IMR-90 (cell line): ENCODE measurements at places on chromosomes 2 and 18. TPM values are rescaled to one million over a fixed set of nuclear protein-coding genes. Genes with fewer than 3 reads are reported as not detected.
A peak's percentile ranks its signal among the peaks of the same experiment; 100 is the strongest.

DNA sequence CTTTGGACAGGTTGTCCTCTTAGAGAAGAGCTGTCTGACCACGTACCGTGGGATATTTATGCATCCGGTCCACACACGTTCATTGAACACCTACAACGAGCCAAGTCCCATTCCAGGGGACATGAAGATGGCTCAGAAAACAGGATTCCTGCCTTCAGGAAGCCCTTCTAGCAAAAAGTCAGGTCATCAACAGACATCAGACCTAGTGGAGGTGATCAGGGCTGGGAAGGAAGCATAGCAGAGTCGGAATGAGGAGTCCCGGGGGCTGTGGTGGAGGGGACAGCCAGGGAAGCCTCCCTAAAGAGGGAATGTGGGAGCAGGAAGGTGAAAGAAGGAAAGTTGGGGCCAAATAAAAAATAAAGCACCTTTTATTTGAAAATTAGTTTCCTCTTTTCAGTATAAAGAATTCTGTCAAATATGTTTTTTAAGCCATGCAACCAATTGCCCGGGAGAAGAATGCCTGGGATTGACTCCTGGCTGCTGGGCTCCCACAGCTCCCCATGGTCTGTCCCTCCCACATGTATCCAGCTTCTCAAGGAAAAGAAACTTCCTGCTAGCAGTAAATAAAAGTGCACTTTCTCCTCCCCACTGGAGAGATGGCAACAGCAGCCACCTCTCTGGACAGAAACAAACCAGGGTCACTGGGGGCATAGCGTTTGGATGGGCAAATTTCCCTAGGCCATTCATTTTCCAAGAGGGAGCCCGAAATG is 144.8 kb downstream of the SMAD7 start:
- DNase-seq, result no peak

DNA sequence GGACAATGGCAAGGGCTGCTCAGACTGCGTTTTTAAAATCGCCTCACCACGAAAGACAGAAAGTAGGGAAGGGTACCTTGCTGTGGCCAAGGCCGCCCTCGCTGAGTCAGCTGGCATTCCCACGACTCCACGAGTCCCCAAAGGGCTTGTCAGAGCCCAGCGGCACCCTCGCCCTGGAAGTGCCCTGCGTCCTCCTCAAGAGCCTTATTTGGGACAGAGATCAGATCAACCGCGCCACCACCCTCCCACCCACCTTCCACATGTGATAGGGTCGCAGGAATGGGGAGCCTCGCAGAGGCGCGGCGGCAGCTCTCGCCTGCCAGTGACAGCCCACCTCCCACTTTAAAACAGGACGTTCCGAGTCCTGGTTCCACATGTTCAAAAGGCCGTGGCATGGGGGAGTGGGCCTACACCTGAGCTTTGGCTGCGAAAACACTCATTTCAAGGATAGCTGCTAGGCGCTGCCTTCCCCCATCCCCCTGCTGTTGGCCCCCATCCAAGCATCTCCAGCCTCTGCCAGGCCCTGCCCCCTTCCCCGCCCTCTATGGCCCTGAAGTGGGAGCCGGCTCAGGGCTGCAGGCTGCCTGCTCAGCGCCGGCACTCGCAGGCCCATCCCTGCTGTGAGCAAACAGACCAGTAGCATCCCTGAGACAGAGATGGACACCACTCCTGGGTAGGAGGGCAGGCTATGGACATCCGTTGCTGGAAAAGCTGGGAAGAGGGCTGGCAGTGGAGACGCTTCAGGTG is 38.1 kb upstream of the ARHGEF4 start:
- DNase-seq, result no peak

- peak; percentile 17 for DNase-seq
These were observed 686.9 kb upstream of the NRXN1 start for GRCh38 chr2:51718881-51719280.

DNA sequence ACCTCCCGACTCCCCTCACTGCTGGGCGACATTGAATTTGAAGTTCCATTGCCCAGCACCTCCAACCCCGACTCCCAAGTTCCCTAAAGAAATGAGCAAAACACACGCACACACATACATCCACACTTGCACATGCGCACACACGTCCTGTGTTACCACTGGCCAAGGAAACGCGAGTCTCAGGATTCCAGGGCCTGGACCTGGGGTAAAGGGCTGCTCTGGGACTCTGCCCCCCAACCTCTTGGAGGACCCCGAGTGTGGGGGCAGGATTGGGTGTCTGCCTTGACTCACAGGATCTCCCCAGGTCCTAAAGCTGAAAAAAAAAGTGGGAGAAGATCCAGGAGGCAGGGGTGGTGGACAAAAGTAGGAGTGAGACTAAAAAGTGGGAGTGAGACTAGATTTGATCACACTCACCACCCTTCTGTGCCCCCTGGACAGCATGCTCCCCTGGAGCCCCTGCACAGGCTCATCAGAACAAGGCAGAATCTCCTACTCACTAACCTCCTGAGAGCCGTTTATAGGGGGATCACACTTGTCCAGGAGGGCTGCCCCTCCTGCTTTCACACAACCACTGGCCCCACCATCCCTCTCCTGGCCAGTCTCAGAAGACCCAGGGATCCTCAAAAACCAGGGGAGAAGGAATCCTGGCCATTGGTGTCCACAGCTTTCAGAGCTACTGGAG is 202.2 kb downstream of the TNS1 start:
- no peak for DNase-seq

DNA sequence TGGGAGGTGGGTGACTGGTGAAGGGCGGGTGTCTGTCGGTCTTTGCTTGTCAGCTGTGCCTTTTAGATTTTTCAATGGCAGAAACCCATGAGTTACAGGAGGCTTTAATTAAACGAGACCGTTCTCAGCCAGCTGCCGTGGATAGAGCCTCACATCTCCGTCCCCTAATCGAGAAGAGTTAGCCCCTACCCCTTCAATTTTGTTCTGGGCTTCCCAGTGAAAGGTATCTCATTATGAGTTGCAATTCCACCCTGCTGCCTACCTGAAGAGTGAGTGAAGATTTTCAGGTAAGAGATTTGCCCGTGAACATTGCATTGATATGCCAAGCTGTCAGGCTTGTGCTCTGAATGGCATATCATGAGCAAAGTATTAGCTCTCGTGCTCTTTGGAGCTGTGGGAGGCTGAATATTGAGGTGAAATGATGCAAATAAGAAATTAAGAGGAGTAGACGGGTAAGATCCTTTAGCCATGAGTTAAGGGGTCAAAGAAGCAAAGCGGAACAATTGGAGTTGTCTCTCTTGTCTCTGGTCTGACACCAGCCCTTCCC is 118.7 kb upstream of the MSTN start:
- DNase-seq, result no peak

DNA sequence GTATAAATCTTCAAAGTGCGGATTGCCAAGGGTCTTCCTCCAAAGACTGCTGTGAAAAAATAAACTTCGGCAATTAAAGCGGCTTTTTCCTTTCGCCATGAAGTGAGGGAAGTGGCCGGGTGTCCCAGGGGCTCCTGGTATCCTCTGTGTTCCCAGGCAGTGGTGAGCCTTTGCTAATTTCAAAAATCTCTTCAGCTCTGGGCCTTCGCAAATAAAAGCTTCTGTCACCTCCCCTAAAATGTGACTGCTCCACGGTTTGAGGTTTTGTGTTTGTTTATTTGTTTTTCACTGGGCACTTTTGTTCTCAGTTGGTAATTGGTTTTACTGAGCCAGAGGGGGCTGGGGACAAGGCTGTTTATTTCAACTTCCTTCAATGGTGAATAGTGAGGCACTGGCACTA is 270.1 kb upstream of the POU3F3 start:
- DNase-seq, result no peak

DNA sequence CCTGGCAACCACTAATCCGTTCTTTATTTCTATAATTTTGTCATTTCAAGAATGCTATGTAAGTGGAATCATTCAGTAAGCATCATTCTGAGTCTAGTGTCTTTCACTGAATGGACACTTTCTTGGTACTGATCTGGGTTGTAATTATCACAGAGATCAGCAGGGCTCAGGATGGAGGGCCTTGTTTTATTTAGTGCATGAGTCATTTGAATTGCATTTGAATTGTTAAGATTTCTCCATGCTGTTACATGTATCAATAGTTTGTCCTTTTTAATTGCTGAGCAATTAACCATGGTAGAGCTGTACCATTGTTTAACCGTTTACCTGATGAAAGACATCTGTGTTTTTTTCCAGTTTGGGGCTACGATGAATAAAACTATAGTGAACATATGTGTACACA is 256.4 kb downstream of the THSD7B start:
- DNase-seq, result no peak

- no peak for DNase-seq
These were observed 83.4 kb downstream of the SLC5A7 start for GRCh38 chr2:108069515-108070310.

GRCh38 chr2:174059884-174060244 is 94.7 kb upstream of the SP3 start:
- peak; percentile 75 for DNase-seq

DNA sequence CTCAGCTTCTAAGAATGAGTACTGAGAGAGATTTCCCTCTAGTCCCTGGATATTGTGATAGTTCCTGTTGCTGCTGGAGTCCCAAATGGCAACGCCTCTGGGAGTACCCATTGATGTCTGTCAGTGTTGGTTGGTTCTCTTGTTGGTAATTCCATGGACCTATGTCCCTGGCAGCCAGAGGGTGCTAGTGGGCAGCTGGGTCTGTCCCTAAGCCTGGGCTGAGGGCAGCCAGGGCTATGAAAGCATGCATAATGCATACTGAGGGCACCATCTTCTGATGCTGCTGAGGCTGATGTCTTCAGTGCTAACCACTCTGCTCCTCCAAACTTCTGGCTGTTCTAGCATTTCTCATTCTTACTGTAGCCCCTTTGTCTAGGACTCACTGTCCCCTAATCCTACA is 35.9 kb downstream of the NABP1 start:
- no peak for DNase-seq

GRCh38 chr2:222598611-222599010 is 57.3 kb downstream of the FARSB start:
- DNase-seq, result no peak

GRCh38 chr2:64482765-64483504 is 29.0 kb downstream of the LGALSL start:
- DNase-seq, result no peak

DNA sequence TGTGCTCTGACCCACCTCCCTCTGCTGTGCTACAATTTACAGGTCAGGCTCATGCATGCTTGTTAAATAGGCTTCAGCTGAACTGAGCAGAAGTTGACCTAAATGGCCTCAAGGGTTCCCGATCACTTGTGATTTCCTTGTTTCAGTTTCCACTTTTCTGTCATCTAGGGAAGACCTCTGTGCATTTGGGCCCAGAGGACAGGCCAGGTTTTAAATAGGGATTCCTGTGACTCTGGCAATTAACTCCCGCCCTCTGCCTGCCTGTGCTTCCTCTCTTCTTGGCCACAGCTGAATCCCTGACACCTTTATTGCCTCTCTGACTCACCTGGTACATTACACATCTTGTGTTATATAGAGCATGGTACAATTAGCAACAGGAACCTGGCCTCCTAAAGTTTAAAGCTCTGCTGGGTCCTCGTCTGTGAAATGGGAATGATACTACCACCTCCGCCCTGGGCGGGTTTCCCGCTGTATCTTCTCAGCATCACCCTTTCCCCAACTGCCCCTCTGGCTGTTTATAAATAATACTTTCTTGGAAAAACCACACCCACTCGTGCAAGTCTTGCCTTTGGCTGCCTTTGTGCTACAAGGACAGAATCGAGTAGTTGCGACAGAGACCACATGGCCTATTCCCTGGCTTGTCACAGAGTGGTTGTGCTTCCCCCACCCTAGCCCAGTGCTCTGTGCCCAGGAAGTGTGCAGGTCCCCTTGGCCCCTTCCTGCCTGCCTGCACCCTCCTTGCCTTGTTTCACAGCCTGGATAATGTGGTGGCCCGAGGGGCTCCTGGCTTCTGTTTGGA is 7.9 kb downstream of the CABLES1 start:
- no peak for DNase-seq

GRCh38 chr2:164620873-164621763 is at the start of gene GRB14:
GRB14 (minus strand) TSS chr2:164621482; CDS start chr2:164621309, 173 bp downstream.
- DNase-seq, result no peak

- DNase-seq, result no peak
These were observed 64.6 kb downstream of the TRPM8 start for GRCh38 chr2:233981574-233982420.

- no peak for DNase-seq
These were observed 45.9 kb upstream of the EGR4 start for GRCh38 chr2:73339201-73339600.

GRCh38 chr2:200148366-200148765 is 158.1 kb upstream of the SPATS2L start:
- DNase-seq, result peak; percentile 17

GRCh38 chr2:46885376-46885775 is 30.2 kb downstream of the MCFD2 start:
- DNase-seq, result peak; percentile 80

GRCh38 chr2:142134911-142135310 is 4.1 kb upstream of the LRP1B start:
- DNase-seq, result no peak

- no peak for DNase-seq
These were observed 114.3 kb downstream of the SPP2 start for GRCh38 chr2:234164493-234165413.

- DNase-seq, result no peak
These were observed 41.2 kb downstream of the GALNT13 start for GRCh38 chr2:153912798-153913396.

DNA sequence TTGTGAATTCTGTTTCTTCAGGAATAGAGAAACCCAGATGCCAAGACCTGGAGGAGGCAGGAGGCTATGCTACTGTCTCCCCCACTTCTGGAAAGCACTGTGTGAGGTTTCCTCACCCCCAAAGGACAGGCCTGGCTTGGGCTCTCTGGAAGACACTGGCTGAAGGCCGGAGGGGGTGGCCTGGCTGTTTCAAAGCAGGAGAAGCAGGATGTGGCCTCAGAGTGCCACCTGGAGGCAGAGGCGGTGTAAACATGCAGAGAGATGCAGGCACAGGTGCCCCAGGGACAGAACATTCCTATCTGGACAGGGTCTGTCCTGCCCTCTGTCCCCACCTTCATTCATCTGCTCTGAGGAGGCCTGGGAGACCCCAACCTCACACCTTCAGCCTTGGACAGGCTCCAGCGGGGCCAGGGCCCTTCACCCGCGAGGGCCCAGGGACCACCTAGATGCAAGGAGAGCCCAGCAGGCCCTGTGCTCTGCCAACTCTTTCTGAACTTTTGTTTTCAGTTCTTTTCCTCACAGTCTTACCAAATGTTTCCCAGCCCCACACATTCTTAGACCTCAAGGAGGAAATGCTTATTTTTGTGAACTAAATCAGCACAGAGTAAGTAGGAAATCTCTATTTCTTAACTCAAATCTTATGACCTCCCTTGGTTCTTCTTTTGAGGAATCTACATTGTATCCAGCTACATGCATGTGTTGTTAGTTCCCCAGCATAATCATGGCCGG is 79.2 kb downstream of the LONRF2 start:
- DNase-seq, result peak; percentile 70

GRCh38 chr2:122156176-122156890 is 400.9 kb downstream of the TSN start:
- no peak for DNase-seq

DNA sequence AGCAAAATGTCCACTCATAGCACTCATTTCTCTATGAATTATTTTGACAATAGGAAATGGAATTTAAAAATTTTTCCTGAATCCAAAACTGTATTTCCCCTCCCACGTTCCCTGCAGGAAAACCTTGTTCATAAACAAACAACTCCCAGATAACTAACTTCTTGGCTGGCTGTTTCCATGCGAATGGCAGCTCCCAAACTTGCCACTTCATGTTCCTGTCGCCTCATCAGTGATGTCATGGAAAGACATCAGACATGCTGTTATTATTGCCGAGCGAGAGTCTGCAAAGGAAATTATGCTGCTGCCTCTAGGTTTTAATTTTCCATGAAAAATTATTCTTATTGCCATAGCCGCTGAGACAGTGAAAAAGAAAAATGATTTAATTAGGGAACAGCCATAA is 117.0 kb upstream of the RIOK3 start:
- no peak for DNase-seq

The AMER3 gene
- not detected in 2 replicates for total RNA-seq

The BOLL gene
- total RNA-seq, result not detected in 2 replicates

The EML6 gene
- total RNA-seq, result 0.18 and 0.28 TPM in 2 replicates

The TIA1 gene
- total RNA-seq, result 93.3 and 103 TPM in 2 replicates

The ALLC gene
- total RNA-seq, result not detected in 2 replicates
